ENCODE measurements at places on chromosomes 12 and 14.

GRCh38 chr12:106220536-106220935 lies 27.3 kb downstream of the CKAP4 start:
- no peak for DNase-seq

- no peak for DNase-seq
These were observed 589.3 kb upstream of the NOVA1 start for GRCh38 chr14:27187136-27187535.

DNA sequence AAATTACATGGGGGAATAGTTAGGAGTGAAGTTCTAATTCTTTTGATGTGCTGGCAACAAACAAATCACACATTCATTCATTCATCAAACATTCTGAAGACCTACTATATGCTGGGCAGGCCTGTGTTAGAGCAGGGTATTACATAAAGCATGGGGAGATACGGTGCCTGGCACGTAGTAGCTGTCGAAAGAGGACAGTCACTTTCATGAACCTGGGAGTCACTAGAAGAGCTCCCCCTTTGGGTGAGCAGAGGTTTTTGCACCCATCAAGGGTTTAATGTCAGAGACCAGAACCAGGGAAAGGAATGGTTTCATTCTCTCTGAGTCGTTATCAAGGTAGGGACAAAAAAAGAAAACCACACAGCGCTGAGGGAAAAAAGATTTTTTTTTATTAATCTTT lies 10.0 kb downstream of the LHX5 start:
- DNase-seq = peak; percentile 22

GRCh38 chr14:69398818-69399210 lies 322 bp downstream of the SLC39A9 start:
- no peak for DNase-seq

- peak; percentile 82 for DNase-seq
These were observed 5.9 kb downstream of the KRT86 start for GRCh38 chr12:52280319-52280795.

DNA sequence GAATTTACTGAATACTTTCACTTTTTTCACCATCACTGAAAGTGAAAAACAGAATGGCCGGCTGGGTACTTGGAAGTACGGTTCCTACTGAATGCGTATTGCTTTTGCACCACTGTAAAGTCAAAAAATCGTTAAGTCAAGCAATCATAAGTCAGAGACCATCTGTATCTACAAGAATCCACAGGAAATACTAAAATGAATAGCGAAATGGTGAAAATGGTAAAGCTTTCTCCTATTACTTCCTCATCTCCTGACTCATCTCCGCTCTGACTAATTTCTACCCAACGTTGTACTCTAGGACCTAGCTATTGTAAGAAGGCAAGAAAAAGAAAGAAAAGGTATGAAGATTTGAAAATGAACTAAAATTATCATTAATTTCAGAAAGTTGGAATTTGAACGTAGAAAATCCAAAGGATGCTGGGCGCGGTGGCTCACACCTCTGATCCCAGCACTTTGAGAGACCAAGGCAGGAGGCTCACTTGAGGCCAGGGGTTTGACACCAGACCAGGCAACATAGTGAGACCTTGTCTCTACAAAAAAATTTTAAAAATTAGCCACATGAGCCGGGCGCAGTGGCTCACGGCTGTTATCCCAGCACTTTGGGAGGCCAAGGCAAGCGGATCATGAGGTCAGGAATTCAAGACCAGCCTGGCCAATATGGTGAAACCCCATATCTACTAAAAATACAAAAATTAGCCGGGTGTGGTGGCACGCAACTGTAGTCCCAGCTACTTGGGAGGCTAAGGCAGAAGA lies 5.3 kb upstream of the CDCA4 start:
- DNase-seq = peak; percentile 83

GRCh38 chr14:105059925-105060565 lies 5.2 kb downstream of the GPR132 start:
- no peak for DNase-seq

DNA sequence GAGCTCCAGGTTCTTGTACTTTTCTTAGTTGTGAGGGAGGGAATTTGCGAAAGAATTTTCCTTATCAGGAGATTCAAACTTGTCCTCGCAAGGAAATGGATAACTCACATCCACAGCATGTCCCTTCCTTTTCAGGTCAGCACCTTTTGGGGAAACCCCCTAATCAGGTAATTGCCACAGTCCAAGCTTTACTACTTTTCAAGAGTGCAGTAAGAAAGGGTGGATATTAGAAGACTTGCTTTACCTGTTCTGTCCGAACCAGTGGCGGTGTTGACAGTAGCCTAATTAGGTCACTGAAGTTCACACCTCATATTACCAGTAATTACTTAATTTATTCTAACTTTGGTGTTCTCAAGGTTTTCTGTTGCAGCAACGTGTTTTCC lies 6.7 kb upstream of the C12orf50 start:
- DNase-seq = no peak

- peak; percentile 53 for DNase-seq
These were observed 19.0 kb downstream of the SPRING1 start for GRCh38 chr12:116718655-116719454.

DNA sequence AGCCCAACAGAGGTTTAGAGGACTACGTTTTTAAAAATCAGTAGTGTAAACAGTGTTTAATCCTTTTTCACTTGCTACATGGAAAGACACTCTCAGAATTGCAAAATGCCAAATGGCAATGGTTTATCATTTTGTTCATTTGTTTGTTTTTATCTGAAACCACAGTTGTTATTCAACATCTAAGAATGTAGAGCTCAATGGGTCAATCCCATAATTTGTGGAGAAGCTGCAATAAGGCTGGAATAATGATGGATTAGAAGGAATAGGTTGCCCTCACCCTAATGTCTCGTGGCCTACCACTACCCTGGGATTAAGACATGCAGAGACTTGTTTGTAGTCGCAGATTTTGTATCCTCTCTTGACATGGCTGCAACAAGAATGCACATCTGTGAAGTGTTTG lies 115.7 kb downstream of the LLPH start:
- DNase-seq = no peak

- DNase-seq = peak; percentile 6
These were observed 85.9 kb downstream of the PTGER2 start for GRCh38 chr14:52399921-52400595.

DNA sequence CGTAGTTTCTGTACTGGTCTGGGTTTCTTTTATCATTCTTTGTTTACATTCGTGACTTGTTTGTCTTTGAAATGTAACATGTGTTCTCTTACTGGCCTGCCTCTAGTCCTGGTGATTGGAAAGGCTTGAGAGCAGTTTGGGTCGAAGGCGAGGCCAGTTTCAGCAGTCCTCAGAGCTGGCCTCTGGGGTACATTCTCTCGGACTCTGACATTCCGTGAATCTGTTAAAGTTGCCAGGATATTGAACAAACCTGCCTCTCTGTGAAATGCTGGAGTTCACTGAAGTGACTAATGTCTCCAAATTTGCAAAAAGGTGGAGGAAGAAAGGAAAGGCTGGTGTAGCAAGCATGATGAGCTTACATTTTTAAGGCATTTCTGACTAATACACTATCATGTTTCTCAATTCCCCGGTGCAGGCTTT lies 1.5 kb downstream of the PLEKHA5 start:
- peak; percentile 45 for DNase-seq

GRCh38 chr12:39533951-39534350 lies 85.7 kb downstream of the ABCD2 start:
- DNase-seq = no peak

DNA sequence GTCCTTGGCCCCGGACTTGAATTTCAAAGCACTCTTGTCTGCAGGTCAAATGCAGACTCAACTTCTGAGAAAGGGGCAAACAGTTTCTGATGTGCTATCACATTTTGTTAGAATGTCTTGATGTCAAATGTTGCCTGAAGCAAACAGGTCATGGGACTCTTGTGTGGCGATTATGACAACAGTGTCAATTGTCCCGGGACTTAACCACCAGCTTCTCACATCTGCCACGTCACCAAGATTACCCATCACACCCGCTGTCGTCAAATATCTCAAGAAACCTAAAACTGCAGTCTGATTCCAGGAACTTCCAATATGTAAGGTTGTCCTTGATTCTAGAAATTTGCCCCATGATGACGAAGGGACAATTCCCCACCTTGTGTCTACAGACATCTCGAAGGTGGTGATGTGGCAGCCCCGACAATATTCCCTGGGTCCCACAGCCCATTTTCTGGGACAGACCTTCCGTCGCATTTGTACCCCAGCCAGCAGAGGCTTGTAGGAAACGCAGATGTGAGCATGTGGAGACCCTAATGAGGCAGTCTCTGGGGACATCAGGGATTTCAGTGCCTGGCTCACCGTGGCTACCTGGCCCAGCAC lies 21.3 kb downstream of the LRTM2 start:
- DNase-seq = no peak

DNA sequence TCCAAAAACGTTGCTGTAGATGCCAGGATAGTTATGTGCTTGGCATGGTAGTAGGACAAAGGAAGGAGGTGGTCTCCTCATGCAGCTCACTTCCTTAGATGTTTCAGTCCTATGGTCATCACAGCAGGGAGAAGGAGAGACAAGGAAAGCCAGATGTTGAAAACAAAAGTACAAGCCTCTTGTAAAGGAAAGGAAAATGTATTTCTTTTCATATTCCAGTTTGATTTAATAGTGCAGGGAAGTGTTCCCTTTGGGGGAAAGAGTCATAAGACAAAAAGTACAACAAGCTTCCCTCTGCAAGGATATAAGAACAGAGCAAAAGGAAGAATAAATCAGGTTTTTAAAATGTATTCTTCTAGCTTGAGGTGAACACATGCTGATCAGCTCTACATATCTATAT lies 8.6 kb upstream of the TMCC3 start:
- no peak for DNase-seq

GRCh38 chr12:110012659-110013058 lies 13.4 kb downstream of the ANKRD13A start:
- no peak for DNase-seq

DNA sequence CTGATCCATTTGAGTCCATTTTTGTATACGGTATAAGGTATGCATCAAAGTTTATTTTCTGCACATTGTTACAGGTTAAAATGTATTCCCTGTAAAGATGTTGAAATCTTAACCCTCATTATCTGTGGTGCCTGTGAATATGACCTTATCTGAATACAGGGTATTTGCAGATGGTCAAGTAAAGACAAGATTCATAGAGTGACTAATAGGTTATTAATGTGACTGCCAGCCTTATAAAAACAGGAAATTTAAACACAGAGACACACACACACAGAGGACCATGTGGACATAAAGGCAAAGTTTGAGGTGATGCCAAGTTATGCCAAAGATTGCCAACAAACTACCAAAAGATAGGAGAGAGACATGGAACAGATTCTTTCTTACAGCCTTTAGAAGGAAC lies 347.2 kb upstream of the DCN start:
- peak; percentile 4 for DNase-seq

DNA sequence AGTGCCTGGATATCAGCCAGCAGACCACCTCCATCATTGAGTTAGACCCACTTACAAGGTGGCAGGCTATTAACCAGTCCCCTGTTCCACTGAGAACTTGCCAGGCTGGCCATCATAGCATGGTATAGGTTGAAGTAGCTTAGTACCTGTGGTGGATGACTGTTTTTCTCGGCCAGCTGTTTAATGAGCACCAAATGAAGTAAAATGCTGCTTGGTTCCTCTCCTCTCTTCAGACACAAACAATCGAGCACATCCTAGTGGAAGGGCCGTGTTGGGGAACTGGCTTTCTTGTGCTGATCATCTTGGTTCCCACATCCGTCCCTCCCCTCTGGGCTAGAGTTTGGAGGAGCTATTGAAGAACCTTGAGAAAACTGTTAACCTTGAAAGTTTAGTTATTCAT lies 486.2 kb downstream of the RAD51B start:
- no peak for DNase-seq

DNA sequence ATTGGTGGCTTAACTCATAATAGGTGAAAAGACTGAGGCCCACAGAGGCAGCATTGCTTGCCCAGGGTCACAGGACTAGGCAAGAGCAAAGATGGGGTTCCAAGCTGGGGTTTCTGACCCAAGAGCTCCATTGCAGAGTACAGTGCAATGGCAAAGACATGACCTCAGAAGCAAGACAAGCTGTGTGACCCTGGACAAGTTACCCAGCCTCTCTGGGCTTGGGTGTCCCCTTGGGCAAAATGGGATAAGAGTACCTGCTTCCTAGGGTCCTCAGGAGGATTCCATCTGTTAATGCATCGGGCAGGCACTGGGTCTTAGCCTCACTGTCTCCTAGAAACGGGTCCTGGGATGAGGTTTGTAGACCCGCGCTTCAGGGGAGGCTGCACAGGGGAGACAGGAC lies 111.6 kb upstream of the NCOR2 start:
- no peak for DNase-seq

DNA sequence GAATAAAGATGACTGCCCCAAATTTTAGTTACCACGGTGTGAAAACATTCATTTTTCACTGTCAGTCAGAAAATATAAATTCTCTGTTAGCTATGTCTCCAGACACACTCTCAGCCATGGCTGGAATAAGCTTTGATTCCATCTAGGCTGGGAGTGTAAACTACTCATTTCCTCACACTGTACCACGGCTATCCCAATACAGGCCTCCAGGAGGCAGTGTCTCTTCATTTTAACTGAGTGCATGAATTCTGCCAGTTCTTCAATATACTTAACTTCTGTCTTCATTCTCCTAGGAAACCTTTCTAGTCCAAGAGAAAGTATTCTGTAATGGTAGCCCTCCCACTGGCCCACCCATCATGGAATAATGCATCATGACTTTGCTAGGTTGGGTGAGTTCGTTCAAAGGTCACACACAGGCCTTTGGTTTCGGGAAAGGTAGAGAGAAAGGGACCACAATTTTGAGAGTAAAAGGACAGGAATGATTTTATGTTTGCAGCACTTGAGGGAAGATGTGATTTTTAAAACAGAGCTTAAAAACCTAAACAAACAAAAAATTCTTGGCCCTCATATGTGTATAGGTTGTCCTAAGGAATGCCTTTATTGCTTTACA lies 381.1 kb downstream of the SEC23A start:
- peak; percentile 10 for DNase-seq

GRCh38 chr14:64549791-64550620 lies at the start of gene PPP1R36:
Gene PPP1R36, plus strand, starts transcription at chr14:64549961. Its CDS starts 37 bp downstream, at chr14:64549998.
- peak; percentile 31 for DNase-seq

DNA sequence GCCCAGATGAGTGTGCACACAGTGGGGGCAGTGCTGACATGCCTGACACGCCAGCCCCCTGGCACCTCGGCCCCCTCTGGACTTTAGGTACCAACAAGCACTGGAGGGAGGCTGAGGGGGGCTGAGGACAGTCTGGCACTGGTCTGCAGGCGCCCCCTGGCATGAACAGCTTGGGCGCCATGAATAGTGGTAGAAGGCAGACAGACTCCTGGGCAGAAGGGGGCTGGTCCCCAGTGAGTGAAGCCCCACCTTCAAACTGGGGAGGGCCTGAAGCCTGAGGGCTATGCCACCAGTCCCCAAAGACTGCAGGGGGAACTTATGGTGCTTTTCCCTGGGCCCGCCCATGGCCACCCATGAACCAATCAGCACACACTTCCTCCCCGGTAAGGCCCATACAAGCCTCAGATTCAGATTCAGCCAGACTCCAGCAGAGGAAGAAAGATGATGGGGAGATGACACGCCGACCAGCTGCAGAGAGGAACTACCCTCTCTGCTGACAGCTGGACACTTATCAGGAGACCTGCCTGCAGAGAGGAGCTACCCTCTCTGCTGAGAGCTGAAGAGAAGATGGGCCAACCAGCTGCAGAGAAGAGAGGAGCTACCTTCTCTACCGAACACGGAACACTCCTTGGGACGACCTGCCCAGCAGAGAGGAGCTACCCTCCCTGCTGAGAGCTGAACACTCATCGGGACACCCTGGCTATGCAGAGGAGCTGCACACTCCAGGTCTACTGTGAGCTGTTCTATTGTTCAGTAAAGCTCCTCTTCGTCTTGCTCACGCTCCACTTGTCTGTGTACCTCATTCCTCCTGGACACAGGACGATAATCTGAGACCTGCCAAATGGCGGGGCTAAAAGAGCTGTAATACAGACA lies 324.5 kb downstream of the PCNX1 start:
- DNase-seq = no peak
